ENCODE measurements at places on chromosomes 5 and 9.

DNA sequence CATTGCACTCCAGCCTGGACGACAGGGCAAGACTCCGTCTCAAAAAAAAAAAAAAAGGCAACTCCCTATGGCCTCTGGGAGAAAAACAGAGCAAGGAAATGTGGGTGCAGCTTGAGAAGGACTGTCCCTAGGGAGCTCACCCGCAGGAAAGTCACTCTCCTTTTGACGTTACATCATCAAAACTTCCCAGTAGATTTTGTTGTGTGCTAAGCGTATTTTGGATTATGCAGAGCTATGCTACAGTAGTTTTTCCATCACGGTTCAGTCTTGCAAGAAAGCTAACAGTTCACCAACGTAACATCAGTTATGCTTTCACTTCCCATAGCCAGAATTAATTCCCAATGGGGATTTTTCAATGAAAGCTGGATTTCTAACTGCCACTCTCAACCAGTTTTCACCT lies 138.8 kb downstream of the HSD17B3 start:
- no peak for DNase-seq

GRCh38 chr5:91937121-91937520 lies 554.0 kb upstream of the ARRDC3 start:
- no peak for DNase-seq

DNA sequence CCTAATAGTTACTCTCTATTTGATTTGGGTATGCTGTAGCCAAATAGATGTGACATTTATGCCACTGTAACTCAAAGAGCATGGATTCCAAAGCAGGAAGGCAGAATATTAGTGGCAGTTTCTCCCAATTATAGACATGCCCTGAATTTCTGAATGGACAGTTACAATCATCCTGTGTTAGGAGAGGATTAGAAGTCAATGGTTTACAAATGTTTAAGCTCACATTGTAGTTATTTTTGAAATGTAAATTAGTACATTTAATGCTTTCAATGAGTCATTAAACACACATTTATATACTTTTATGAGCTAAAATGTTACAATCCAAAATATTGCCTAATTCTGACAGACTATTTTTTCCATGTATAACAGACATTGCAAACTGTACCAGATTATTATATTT lies 62.3 kb upstream of the CDH18 start:
- DNase-seq, result no peak

DNA sequence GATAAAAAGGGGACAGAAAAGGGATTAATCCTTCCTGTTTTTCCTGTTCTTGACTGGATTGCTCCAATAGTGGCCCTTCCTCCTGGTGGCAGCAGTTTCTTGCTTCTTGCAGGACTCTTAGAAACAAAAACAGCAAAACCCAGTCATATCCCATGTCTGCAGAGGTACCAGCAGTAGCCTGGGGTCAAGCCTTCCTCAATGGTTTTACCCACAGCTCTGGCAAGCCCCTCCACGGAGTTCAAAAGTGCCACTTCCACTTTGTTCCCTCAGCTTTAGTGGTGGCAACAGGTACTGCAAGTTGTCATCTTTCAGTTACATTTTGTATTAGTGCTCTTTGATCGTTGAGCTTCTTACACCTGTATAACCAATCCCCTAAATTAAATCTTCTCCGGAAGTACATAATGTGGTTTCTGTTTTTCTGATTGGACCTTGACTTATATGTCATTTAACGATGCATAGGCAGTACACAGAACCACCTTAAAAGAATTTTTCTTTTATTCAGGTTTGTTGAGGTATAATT lies 8.7 kb upstream of the RANBP6 start:
- no peak for DNase-seq

DNA sequence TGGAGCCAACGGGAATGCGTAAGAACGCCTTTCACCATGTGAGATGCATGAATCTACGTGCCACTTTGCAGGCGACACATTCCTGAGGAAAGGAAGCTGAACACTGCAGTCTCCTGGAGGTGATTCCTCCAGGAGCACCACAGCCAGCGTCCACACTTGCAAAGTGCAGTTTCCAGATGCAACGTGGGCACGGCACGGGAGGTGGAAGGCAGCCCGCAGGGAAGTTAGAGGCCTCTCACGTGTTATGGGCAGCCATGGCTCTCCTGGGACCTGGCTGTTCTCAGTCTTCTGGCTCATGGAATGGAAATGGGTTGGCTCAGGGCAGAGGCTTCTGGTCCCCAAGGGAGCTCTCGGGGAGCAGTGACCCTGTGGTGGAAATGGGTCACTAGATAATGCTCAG lies 381.0 kb upstream of the IRX4 start:
- no peak for DNase-seq

GRCh38 chr9:14466429-14466818 lies 152.5 kb upstream of the NFIB start:
- no peak for DNase-seq

DNA sequence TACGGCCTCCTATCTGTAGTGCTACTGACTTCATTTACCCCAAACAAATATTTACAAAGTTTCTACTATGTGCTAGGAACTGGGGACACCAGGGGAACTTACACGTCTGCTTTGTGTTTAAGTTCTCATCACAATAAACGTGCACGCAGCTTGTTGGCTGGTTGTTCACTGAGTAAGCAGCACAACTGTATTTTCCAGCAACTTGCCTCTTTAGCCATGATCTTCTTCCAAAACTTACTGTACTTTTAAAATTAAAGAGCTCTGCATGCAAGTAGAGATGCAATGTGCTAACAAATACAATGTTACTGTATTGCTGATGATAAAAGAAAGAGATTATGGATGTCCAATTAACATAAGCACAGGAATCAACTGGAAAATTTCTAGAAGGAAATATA lies 62.8 kb downstream of the RAPGEF1 start:
- DNase-seq, result no peak

- DNase-seq, result no peak
These were observed 96.0 kb upstream of the SLC44A1 start for GRCh38 chr9:105148328-105149006.

DNA sequence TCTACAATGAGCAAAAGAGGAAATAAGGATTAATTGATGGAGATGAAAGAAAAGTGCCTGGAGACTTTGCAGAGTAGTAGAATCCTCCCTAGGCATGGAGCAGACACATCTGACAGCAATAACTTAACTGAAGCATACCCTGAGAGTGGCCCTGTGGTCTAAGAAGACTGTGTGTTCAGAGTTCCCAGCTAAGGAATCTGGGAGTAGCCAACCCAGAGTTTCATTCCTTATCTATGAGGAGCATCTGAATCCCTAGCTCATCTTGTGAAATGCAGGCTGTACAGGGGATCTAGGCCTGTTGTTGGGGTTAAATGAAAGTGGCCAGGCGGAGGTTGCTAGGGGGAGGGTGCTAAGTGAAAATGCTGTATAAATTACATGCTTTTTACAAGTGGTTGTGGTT lies 233.1 kb upstream of the FBXL7 start:
- DNase-seq, result no peak

- DNase-seq, result no peak
These were observed 88.2 kb upstream of the SMIM23 start for GRCh38 chr5:171697221-171698102.

DNA sequence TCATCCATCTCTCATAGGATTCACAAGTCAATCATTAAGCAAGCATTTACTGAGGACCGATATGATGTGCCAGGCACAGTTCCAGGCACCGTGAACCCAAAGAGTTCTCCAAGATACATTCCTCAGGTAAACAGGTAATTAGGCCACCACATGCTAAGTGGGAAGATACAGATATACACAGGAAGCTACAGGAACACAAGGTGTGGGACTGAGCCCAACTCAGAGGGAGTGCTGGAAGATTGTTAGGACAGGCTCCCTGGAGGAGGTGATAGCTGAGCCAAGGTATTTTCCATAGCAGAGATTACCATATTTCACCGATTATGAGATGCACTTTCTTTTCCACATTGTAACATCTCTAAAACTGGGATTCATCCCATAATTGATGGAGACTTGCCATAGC lies 31.4 kb upstream of the RAI14 start:
- DNase-seq, result no peak

GRCh38 chr5:146754621-146755020 lies 123.9 kb downstream of the PPP2R2B start:
- DNase-seq, result no peak

DNA sequence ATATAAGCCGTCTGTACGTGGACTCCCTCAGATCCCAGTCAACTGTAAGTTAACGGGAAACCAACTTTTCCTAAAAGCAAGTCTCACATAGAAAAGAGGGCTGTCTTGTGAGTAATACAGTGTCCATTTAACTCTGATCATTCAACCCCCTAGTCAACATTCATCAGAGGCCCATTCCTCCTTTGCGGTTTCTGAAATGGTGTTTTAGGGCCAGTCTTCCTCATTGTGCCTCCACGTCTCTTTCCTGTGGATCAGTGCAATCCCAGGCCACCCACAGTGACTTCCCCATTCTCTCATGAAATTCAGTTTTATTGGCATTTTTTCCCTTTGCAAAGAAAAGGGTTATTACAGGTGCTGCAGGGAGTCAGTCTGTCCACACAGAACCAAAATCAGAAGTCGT lies 261.8 kb downstream of the NR3C1 start:
- DNase-seq, result no peak

GRCh38 chr9:107363516-107364152 lies 80.6 kb downstream of the RAD23B start:
- no peak for DNase-seq

DNA sequence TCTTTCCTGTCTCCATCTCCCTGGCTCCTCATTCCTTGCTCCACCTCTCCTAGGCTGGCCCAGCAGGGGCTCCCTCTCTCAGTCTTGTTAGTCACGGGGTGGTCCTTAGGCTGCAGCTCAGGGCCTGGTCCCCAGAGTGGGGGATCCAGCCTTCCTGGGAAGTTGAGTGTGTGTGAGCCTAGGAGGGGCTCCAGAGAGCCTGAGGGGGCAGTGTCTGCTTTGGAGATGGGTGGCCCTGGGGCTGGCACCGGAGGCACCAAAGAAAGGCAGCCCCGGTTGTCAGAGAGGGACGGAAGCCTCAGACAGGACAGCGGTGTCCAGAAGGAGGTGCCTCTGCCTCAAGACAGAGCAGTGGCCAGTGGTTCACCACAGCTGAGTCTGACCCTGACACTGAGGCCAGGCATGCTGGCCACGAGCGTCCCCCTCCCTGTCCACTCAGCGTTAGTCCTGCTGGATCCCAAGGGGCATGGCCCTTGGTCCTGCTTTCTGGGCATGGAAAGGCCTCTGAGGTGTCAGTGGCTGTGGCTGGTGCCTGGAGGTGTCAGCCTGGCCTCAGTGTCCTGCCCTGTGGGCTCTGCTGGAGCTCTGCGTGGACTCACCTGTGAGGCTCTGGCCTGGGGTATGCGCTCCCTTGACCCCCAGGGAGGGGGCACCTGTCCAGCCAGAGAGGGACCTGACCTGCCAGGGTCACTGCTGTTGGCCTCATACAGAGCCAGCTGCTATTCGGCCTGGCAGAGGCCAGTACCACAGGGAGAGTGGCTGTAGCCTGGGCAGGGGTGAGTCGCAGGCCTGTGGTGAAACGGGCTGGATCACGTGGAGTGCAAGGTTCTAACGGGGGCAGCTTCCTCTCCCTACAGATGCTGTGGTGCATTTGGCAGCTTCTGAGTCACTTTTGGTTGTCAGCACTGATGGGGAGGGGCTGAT lies 130.6 kb downstream of the CACNA1B start:
- DNase-seq, result no peak

DNA sequence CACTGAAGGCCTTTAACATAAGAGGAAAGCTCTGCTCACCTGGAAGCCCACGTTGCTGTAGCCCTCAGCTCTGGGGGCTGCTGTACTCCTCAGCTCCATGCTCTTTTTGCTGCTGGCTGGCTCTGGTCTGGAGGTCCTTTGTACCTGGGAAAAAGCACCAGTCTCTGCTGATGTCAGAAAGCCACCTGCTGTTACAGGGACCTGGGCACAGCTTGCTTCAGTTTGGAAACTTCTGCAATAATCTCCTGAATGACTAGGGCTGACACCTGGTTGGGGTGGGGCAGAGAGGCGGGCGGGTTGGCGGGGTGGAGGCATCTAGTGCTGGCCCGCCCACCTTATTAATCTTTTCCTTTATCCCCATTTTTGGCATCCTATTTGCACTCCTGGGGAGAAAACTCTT lies at the start of gene SLC28A3:
TSS of gene SLC28A3 (minus strand) at position 224 of the 400 bp plus-strand sequence. CDS start at position 99, 125 bp downstream.
- no peak for DNase-seq

DNA sequence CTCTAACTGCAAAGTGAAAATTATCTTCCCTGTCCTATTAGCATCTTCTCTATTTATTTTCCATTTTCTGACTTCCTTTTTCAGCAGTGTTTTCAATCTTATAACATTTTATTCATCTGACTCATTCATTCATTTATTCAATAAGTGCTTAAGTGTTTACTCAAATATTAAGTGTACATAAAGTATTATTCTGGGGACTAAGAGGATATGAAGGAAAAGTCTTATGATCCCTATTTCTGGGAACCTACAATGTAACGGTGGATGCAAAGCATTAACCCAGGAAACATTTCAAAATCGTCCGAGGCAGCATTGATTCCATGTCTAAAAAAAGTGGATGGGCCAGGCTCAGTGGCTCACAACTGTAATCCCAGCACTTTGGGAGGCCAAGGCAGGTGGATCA lies 19.4 kb upstream of the TRPM6 start:
- DNase-seq, result no peak

DNA sequence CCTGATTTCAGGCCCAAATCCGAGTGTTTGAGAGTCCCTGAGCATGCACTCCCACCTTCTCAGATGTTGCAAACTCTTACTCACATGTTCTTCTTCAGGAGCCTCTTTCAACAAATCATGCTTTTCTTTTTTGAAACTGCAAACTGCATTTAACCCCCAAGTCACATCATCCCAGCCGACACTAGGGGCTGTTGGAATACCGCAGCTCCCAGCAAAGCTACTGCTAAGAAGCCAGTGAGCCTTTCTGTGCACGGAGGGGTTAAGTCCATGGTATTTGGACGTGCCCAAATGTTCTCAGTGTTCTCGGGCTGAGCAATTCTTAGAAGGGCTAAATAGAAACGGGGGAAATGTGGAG lies 282.9 kb downstream of the NFIB start:
- no peak for DNase-seq

GRCh38 chr9:73168298-73168934 lies 16.8 kb downstream of the ANXA1 start:
- no peak for DNase-seq

DNA sequence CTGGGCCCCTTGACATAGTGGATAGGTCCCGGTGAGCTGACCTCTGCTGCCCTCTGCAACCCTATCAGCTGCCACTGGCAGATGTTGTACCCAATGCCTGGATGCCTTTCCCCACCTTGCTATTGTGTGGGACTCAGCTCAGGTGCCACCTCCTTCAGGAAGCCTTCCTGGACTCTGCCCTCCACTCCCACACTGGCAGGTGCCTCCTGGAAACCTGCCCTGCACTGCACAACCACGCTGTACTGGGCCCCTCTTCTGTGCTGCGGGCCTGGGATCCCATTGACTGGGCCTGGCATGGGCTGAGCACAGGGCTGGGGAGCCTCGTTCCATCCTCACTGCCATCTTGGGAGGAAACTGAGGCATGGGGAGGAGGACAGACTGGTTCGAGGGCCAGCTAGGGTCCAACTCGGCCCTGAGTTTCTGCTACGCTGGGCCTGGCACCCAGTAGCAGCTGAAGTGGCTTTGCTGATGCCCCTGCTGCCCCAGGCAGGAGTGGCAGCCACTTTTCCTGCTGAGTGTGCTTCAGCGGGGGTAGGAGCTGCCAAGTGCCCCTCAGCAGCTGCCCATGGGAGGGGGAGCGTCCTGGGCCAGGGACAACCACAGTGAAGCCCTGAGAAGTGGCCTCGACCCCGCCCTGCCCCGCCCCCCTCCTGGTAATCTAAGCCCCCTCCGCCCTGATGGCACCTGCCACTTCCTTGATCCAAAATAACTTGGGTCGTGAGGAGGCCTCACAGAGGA lies 1.3 kb downstream of the AK1 start:
- no peak for DNase-seq
